Peyer's patch (tissue), 4 donors: ENCODE measurements at places on chromosomes 6 and 20.

DNA sequence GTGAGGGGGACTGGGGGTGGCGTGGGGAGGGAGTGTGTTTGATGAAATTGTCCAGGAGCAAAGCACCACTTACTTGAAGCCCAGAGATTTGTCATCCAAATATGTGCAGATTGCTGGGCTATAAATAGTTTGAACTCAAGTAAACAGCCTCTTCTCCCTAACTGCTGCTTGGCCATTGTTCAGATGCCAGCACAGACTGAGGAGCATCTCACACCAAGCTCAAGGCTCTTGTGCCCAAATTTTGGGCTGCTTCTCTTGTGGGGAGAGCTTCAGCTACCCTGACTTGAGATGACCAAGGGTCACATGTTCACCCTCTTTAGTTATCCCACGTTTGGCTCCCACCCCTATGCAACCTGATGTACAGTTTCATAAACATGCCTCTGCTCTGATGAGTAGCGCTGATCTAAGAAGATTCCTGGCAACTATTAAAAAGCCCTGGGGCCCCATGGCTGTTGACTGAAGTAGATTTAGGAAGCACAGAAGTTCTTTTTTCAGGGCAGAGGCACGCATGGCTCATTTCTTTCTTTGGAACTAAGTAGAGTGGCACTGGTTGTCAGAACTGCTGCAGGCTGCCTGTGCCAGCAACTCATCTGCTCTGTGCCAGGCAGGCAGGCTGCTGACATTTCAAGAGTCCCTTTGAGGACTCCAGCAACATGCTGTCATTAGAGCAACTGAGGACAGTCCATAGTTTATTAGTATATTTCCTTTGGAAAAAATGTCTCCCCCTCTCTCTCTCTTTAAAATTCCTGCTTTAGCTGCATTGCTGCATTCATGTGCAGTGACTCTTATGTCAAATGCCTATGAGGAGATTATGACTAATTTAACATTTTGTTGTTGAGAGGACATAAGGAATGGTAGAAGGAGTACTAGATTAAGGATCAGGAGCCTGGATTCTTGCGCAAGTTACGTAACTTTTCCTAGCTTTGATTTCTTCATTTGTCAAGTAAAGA, 9.6 kb upstream of the PKIG start:
- no peak for DNase-seq

DNA sequence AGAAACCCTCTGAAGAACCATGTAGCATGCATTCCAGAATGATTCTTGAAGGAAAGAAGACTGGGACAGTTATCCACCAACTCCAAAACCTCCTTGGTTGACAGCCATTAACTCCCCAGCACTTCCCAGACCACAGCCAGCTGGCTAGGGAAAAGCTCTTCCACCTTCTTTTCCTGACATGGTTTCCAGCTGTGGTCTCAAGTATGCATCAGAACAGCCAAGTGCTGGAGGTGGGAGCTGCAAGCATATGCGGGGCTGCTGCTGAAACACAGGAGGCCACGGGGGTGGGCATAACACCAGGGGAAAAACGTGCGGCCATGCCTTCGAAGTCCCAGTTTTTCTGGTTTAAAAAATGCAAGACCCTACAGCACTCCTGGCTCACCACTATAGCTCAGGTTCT, 108.0 kb upstream of the FAM184A start:
- no peak for DNase-seq

- no peak for DNase-seq
Observed at GRCh38 chr20:37521061-37521771, at the start of gene NNAT. NNAT (plus strand) TSS chr20:37521250; CDS start chr20:37521332, 82 bp downstream.

GRCh38 chr6:73556836-73557235, 36.0 kb upstream of the EEF1A1 start:
- DNase-seq, result no peak

DNA sequence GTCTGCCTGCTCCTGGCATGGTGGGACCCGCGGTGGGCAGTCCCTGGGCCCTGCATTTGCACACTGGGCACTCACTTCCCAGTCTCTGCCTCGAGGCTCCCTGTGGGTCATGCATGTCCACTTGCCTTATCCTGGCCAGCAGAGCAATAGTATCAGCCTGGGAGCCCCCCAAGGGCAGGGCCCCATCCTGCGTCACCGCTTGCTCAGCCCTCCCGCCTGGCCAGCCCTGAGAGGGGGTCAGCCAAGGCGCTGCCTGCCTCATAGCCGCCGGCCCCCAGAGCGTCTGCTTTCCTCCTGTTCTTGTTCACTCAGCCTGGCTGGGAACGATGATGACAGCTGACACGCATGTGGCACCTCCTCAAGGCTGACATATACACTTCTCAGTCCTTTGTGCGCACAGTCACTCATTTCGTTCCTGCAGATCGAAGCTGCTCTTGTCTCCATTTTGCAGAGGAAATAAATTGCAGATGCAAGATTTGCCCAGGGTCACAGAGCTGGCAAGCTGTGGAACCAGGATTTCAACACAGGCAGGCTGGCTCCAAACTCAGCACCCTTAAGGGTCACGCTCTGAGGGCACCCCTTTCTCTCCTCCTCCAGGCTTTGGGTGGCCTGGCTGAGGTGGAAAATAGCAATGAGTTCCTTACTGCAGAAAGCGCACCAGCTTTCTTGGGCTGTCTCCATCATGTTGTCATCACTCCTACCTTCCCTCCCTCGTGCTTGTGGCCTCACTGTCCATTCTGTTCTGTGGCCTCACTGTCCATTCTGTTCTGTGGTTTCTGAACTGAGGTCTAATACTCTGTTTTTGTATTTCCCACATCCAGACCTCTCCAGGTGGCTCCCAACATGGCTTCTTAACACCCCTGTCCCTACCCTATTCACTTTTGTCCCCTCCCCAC, 17.2 kb downstream of the KCNK17 start:
- DNase-seq, result no peak

GRCh38 chr6:159080217-159080976, 35.6 kb upstream of the TAGAP start:
- DNase-seq, result no peak

DNA sequence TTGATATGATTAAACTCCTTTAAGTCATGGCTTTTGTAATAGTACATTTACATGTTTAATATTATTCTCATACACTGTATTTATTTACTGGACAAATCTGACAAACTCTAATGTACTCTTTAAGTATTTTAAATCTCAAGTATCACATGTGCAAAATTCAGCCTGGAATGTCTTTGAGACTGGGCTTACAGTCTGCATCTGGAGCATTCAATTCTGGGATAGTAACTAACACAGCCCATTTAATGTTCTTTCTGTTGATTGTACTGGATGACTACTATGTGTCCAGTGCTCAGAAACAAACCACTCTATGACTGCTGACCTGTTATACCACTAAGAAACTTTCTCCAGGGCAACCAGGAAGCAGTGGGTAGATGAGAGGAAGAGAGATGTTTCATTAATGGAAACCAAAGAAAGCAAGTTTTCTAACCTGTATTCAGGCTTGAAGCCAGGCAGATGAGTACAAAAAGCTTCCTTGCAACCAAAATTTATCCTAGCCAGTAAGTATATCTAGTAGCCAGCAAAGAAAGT, 26.8 kb downstream of the FBXL4 start:
- no peak for DNase-seq

DNA sequence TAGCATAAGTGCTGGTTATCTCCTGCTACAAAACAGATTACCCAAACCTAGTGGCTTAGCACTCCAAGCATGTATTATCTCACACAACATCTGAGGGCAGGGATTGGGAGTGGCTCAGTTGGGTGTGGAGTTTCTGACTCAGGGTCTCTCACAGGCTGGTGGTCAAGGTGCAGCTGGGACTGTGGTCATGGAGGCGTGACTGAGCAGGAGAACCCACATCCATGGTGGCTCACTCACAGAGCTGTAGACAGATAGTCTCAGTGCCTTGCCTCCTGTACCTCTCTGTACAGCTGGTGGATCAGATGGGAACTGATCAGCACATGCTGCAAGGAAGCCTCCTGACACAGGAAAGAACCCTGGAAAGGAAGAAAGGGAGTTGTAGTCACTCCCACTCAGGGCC, 83.1 kb upstream of the CST7 start:
- no peak for DNase-seq

GRCh38 chr6:21594416-21595281, 1.1 kb downstream of the SOX4 start:
- DNase-seq, result peak; percentile 73

- DNase-seq, result no peak
Observed at GRCh38 chr6:89975991-89976693, 81.9 kb downstream of the GJA10 start.

- no peak for DNase-seq
Observed at GRCh38 chr6:100194535-100194934, 200.5 kb upstream of the MCHR2 start.

- no peak for DNase-seq
Observed at GRCh38 chr6:124822721-124823120, 139.5 kb upstream of the RNF217 start.

DNA sequence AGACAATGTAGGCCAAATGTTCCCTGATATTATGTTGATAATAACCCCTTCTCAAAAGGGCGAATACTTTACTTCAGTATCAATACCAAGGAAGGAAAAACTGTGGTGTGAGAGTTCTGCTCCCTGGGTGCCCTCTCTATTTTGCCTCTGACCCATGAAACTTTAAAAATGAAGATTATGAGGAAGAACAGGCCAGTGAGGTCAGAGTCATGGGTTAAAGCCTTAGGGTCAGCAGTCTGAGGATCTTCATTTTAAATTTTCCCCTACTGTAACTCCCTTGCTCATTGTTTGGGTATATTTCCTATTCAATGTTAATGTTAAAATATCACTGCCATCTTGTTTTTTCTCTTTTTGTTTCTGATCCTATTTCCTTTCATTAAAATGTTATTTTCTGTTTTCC, 47.9 kb downstream of the PRKN start:
- no peak for DNase-seq

GRCh38 chr20:18377896-18378481, 88.8 kb downstream of the DZANK1 start:
- DNase-seq, result no peak

GRCh38 chr20:35385733-35386132, 26.0 kb downstream of the UQCC1 start:
- DNase-seq, result no peak

DNA sequence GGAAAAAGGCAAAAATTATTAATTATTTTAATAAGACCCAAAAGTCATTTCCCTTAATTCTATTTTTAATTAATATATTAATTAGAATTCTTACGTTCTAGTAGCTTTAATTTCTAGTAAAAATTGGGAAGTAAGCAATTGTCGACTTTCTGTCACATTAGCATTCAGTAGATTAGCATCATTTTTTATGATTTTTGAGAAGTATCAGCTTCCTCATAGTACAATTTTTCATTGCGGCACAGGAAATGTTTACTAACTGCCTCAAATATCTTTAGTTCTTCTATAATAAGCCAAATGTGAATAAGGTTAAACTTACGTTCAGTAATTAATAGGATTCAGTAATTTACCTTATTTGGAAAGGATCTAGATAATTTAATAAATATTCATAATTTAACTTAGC, 687.4 kb downstream of the EPM2A start:
- no peak for DNase-seq

- no peak for DNase-seq
Observed at GRCh38 chr6:161954077-161954476, 680.2 kb upstream of the AGPAT4 start.

- DNase-seq, result no peak
Observed at GRCh38 chr20:58731192-58731591, 38.6 kb downstream of the NPEPL1 start.

DNA sequence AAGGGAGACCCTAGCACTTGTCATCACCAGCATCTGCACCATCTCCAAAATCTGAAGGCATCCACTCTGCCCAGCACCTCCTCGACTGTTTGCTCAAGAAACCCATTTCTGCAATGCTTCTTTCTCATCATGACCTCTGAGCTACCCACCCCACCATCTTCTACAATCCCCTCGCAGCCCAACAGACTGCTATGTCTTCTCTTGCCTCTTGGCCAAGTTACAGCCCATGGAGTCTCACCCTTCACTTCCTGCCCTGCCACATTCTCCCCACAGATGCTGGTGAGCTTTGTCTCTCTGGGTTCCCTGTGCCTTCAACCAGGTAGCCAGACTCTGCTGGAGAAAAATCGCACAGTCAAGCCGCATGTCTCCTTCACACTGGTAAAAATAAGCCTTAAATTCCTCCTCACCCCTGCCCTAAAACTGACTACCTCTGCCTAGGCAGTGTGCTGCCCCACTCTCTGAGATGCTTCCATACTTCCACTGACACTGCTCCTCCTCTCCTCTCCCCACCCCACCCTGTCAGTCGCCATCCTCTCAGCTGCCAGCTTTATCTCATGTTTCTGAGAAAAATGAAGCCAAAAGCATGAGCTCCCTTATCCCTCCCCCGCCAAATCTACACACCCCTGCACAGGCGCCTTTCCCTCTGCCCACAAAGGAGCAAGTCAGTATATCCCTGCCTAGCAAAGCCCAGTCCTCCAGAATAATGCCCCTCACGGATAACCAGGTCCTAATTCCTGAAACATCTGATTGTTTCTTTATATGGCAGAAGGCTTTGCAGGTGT, 2.3 kb upstream of the TXNDC5 start:
- DNase-seq, result no peak

GRCh38 chr6:7532821-7533220, 8.7 kb upstream of the DSP start:
- no peak for DNase-seq

DNA sequence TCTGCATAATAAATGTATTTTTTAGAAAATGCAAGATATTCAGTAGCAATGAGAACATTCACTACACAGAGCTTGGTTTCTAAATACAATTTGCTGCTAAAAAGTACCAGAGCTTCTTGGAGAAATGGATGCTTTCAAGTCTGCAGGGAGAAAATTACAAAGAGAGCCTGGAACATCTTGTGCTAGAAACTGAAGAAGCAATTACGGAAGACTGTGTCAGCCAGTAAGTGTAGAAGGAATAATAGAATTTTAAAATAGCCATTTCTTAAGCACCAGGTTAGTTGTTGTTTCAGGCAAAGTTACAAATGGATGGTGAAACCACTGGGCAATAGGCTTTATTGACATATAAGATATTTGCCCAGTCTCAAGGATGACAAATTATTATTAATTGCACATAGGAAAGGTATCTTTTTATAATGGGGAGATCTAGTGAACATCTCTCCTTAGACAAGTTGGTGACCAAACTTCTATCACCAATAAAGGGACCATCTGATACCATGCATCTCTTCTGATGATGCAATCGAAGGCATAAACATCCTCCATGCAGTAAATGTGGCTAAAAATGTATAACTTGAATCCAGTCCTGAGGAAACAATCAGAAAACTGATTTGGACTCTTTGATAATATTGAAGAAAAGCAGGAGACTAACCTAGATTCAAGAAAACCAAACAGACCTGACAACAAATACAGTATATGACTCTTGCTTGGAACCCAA, 81.7 kb downstream of the ARHGAP18 start:
- DNase-seq, result no peak

DNA sequence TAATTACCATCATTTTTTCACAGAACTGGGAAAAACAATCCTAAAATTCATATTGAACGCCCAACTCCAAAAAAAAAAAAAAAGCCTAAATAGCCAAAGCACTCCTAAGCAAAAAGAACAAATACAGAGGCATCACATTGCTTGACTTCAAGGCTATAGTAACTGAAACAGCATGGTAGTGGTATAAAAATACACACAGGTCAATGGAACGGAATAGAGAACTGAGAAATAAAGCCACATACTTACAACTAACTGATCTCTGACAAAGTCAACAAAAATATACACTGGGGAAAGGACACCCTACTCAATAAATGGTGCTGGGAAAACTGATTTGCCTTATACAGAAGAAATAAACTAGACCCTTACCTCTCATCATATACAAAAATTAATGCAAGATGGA, 89.6 kb downstream of the MRAP2 start:
- no peak for DNase-seq

GRCh38 chr6:75091467-75092190, 114.2 kb downstream of the COL12A1 start:
- DNase-seq, result no peak

GRCh38 chr6:108594640-108595039, 33.9 kb downstream of the FOXO3 start:
- no peak for DNase-seq
